NCI-H524 (cell line): ENCODE measurements at places on chromosomes 12 and 14.

- DNase-seq: no peak
Measured at GRCh38 chr14:88296351-88296750, 26.7 kb downstream of the KCNK10 start.

GRCh38 chr14:101723061-101723595, 38.4 kb upstream of the PPP2R5C start:
- no peak for DNase-seq

DNA sequence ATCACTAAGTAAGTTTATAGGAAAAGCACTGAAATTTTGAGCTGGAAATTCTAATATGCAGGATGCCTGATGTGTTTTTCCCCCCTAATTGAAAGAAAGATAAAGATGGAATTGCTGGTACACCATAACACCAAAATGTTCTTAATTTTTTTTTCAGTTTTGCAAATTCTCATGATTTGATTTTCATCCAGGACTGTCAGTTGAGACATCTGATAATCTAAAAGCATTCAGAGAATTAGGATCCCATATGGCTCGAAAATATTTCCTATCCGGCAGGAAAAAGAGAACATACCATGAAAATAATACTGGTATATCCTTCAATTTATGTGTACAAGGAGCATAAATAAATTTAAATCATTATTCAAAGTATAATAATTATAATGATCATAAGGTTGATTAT, 452.1 kb downstream of the APAF1 start:
- DNase-seq: no peak

DNA sequence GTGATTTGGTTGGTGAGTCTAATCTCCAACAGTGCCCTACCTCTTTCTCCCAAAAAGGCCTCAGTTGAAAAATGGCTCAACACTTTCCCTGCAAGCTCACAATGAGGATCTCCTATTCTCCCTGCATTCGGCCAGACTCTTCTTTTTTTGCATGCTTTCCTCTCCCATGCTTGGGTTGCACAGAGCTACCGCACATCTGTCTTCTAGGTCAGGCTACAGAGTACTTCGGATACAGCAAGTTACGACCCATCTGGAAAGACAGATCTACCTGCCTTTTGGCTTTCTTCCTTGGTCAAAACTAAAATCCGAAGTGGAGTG, 305 bp upstream of the SLC16A7 start:
- no peak for DNase-seq
